Heart right ventricle (tissue), 16 donors: ENCODE measurements at places on chromosomes 12 and 14. TPM values are rescaled to one million over a fixed set of nuclear protein-coding genes. Genes with fewer than 3 reads are reported as not detected.

GRCh38 chr12:131038961-131039950 lies 85.5 kb downstream of the ADGRD1 start:
- H3K27me3 ChIP-seq = no peaks in the 10 kb centered on the region
- H3K4me1 ChIP-seq = no peaks in the 10 kb centered on the region
- H3K36me3 ChIP-seq = no peaks in the 10 kb centered on the region
- no peak overlapping the region for H3K27ac ChIP-seq
- DNase-seq = no peak
- no peak overlapping the region for H3K4me3 ChIP-seq

DNA sequence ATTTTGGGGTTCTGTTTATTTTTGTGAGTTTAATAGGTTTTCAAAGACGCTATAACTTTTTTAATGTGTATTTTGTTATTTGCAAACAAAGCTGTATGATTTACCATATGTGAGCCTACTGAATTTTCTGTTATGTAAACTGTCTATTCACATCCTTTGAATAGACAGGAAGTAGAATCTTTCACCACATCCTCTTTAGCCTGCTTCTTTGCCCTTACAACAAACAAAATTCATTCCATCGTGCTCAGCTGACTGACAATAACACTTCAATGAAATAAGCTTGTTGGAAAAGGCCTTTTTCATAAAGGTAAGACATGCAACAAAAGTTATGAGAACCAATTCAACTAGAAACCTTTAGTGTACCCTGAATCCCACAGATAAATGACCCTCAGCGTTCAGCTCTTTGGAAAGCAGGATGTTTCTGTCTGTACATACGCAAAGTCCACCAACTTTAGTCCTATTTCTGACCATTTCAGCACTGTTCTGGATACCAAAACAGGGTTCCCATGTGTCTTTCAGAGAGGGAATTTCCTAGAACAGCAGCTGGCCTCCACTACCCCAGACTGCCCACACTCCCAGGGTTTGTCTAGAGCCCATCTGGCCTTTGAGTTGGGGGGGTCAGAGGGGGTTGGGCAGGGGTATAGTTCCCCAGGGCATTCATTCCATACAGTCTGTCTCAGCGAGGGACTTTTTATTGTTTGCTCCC lies 71.3 kb downstream of the DUSP6 start:
- H3K36me3 ChIP-seq = no peaks in the 10 kb centered on the region
- DNase-seq = peak; percentile 13
- H3K4me3 ChIP-seq = no peak overlapping the region

DNA sequence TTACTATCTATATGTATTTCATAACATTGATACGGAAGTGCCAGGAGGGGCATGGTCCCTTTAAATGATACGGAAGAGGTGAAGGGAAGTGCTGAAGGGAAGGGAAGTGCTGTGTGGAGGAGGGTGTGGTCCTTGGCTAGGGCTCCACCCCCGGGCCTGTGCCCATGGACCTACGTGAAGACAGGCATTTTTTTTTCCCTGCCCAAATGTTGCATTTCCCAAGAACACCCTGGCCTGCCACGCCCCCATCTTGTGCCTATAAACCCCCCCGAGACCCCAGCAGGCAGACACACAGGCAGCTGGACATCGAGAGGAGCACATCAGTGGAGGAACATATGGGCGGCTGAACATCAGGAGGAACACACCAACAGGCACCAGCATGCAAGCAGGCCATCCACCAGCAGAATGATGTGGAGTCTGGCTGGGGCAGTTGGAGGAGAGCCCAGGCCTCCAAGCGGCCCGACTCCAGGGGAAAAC lies 134.1 kb downstream of the SLC41A2 start:
- no peak overlapping the region for H3K27ac ChIP-seq
- no peaks in the 10 kb centered on the region for H3K36me3 ChIP-seq
- no peaks in the 10 kb centered on the region for H3K27me3 ChIP-seq
- H3K4me1 ChIP-seq = no peaks in the 10 kb centered on the region
- H3K4me3 ChIP-seq = no peak overlapping the region

DNA sequence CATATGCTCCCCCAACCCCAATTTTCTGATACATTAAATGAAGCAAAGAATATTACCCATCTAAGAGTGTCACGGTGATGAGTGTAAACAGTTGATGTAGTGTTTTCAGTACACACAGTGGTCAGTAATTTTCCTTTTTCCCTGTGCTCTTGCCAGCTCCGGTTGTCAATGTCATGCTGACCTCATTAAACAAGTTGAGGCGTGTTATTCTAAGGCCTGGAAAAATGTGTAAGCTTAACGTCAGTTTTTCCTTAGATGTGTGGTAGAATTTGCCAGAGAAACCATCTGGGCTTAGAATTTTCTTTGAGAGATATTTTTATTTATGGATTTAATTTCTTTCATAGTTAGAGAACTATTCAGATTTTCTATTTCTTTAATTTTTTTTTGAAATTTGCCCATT lies 11.7 kb upstream of the SERPINA6 start:
- no peak overlapping the region for H3K27ac ChIP-seq
- no peaks in the 10 kb centered on the region for H3K36me3 ChIP-seq
- DNase-seq = no peak

- no peaks in the 10 kb centered on the region for H3K36me3 ChIP-seq
- H3K27ac ChIP-seq = no peak overlapping the region
- no peaks in the 10 kb centered on the region for H3K4me1 ChIP-seq
- no peak for DNase-seq
Measured at GRCh38 chr12:51430196-51430895, 5.7 kb downstream of the SLC4A8 start.

- peaks cover 31% of the 10 kb centered on the region for H3K27me3 ChIP-seq
- peaks cover 5% of the 10 kb centered on the region for H3K4me1 ChIP-seq
- H3K4me3 ChIP-seq = no peak overlapping the region
- no peak overlapping the region for H3K27ac ChIP-seq
- DNase-seq = no peak
Measured at GRCh38 chr12:113044516-113044915, 12.0 kb upstream of the DTX1 start.

- no peak overlapping the region for H3K4me3 ChIP-seq
- no peaks in the 10 kb centered on the region for H3K27me3 ChIP-seq
- peaks cover 34% of the 10 kb centered on the region for H3K4me1 ChIP-seq
- H3K36me3 ChIP-seq = no peaks in the 10 kb centered on the region
Measured at GRCh38 chr12:122867691-122868461, 28.0 kb downstream of the VPS37B start.

DNA sequence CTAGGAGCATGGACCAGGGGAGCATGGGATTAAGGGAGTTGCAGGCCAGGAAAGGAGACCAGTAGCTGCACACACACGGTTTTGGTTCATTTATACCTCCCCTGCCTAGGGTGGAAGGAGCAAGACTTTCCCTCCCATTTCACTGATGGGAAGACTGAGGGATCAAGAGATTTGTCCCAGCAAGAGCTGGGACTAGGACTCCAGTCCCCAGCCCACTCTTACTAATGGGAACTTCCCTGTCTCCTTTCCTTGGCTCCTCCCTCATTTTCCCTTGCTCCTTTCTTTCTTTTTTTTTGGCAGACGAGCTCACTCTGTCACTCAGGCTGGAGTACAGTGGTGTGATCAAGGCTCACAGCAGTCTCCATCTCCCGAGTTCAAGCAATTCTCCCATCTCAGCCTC lies 13.0 kb downstream of the SCNN1A start:
- no peak overlapping the region for H3K4me3 ChIP-seq
- H3K36me3 ChIP-seq = no peaks in the 10 kb centered on the region
- peaks cover 2% of the 10 kb centered on the region for H3K4me1 ChIP-seq
- no peak overlapping the region for H3K27ac ChIP-seq

- H3K4me1 ChIP-seq = no peaks in the 10 kb centered on the region
- H3K4me3 ChIP-seq = no peak overlapping the region
- H3K27ac ChIP-seq = no peak overlapping the region
- H3K27me3 ChIP-seq = no peaks in the 10 kb centered on the region
Measured at GRCh38 chr14:69101331-69101826, 51.5 kb downstream of the DCAF5 start.

GRCh38 chr12:94074216-94074979 lies 74.0 kb upstream of the PLXNC1 start:
- H3K4me1 ChIP-seq = peaks cover 29% of the 10 kb centered on the region
- peak overlapping the region; percentile 84 for H3K27ac ChIP-seq
- no peaks in the 10 kb centered on the region for H3K36me3 ChIP-seq
- no peaks in the 10 kb centered on the region for H3K27me3 ChIP-seq
- H3K4me3 ChIP-seq = peak overlapping the region; percentile 20

GRCh38 chr14:55912344-55912743 lies 205.9 kb upstream of the PELI2 start:
- H3K36me3 ChIP-seq = no peaks in the 10 kb centered on the region
- no peak for DNase-seq
- H3K27me3 ChIP-seq = no peaks in the 10 kb centered on the region
- H3K4me3 ChIP-seq = no peak overlapping the region

DNA sequence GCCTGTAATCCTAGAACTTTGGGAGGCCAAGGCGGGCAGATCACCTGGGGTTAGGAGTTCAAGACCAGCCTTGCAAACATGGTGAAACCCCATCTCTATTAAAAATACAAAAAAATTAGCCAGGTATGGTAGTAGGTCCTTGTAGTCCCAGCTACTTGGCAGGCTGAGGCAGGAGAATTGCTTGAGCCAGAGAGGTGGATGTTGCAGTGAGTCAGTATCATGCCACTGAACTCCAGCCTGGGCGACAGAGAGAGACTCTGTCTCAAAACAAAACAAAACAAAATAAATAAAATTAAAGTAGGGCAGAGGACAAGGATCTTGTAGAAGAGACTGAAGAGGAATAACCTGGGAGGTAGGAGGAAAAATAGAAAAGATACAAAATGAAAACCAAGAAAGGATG lies 45.5 kb upstream of the GUCY2C start:
- no peaks in the 10 kb centered on the region for H3K36me3 ChIP-seq
- H3K27me3 ChIP-seq = no peaks in the 10 kb centered on the region
- no peaks in the 10 kb centered on the region for H3K4me1 ChIP-seq
- H3K4me3 ChIP-seq = no peak overlapping the region
- H3K27ac ChIP-seq = no peak overlapping the region
- no peak for DNase-seq

- H3K4me3 ChIP-seq = no peak overlapping the region
- no peak for DNase-seq
- no peaks in the 10 kb centered on the region for H3K27me3 ChIP-seq
- peaks cover 23% of the 10 kb centered on the region for H3K4me1 ChIP-seq
Measured at GRCh38 chr14:63952053-63952932, 99.5 kb downstream of the SYNE2 start.

- peaks cover 12% of the 10 kb centered on the region for H3K36me3 ChIP-seq
- H3K27me3 ChIP-seq = no peaks in the 10 kb centered on the region
- peak; percentile 27 for DNase-seq
- no peak overlapping the region for H3K4me3 ChIP-seq
- H3K4me1 ChIP-seq = peaks cover 6% of the 10 kb centered on the region
Measured at GRCh38 chr12:2944401-2945047, 14.7 kb upstream of the TEAD4 start.

- no peak overlapping the region for H3K27ac ChIP-seq
- H3K4me3 ChIP-seq = no peak overlapping the region
- H3K36me3 ChIP-seq = no peaks in the 10 kb centered on the region
Measured at GRCh38 chr12:16350682-16351081, 3.2 kb downstream of the MGST1 start.

DNA sequence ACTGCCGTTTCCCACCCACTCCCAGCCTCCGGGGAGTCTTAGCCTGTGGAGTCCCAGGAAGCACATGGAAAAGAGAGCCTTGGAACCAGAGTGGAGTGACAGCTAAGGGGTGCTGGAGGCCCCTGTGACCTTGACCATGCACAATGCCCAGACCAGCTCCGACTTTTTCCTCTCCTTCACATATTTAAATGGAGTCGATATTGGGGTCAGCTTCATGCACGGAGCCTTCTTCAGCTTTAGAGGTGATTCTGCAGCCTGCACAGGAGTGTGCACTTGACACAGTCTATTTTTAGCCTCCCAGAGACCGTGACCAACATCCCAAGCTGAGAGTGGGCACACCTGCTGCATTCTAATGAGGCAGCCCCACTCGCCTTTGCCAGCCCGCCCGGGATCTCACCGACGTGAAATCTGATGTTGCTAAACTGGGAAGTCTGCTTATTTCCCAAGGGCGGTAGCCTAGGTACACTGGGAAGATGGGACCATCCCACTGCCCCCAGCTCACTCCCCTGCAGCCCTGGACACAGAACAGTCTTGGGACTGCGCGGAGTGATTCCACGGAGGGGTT lies 47.5 kb downstream of the PRMT8 start:
- H3K27me3 ChIP-seq = no peaks in the 10 kb centered on the region
- peaks cover 5% of the 10 kb centered on the region for H3K4me1 ChIP-seq
- DNase-seq = no peak
- H3K36me3 ChIP-seq = no peaks in the 10 kb centered on the region
- H3K4me3 ChIP-seq = no peak overlapping the region

GRCh38 chr12:124703856-124704255 lies 136.4 kb upstream of the NCOR2 start:
- H3K36me3 ChIP-seq = no peaks in the 10 kb centered on the region
- no peak overlapping the region for H3K4me3 ChIP-seq
- no peak overlapping the region for H3K27ac ChIP-seq
- no peak for DNase-seq
- no peaks in the 10 kb centered on the region for H3K27me3 ChIP-seq

Gene MLF2
- 139 TPM for total RNA-seq

Gene TMEM119
- 2.5 TPM for total RNA-seq

Gene TAS2R13
- 0.28 TPM for total RNA-seq

Gene ARHGAP9
- 4.5 TPM for total RNA-seq

Gene IRAK3
- total RNA-seq = 3.3 TPM

Gene LBHD2
- total RNA-seq = not detected
